DMS79 (cell line): ENCODE measurements at places on chromosomes 5 and 9.

DNA sequence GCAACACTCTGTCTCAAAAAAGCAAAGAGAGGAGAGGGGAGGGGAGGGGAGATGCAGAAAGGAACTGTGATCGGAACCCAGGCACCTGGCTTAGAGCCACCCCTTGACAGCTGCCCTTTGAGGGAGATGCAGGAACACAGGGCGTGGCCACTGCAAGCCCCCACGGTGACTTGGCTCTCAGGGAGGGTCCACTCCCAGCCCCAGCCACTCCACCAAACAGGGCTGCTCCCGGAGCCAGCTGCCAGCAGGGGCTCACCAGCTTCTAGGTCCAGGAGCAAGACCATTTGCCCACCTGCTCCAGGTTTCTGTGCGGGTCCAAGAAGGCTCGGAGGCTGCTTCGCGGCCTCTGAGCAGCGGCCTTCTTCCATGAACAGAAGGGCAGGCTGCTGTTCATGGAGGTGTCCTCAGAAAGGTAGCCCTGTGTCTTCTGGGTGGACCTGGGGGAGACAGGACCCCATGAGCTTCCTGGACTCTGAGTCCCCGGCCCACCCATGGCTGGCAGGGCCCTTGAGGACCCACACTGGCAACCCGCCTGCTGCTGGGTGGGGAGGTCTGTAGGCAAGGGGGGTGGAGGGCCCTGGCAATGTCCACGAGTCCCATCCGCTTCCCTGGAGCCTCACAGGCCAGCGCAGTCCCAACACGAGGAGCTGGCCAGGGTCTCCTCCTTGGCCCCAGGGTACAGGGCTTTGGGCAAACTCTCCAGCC lies 7.9 kb downstream of the C9orf50 start:
- DNase-seq = no peak

GRCh38 chr9:120210274-120210673 lies 369.7 kb downstream of the CDK5RAP2 start:
- no peak for DNase-seq

DNA sequence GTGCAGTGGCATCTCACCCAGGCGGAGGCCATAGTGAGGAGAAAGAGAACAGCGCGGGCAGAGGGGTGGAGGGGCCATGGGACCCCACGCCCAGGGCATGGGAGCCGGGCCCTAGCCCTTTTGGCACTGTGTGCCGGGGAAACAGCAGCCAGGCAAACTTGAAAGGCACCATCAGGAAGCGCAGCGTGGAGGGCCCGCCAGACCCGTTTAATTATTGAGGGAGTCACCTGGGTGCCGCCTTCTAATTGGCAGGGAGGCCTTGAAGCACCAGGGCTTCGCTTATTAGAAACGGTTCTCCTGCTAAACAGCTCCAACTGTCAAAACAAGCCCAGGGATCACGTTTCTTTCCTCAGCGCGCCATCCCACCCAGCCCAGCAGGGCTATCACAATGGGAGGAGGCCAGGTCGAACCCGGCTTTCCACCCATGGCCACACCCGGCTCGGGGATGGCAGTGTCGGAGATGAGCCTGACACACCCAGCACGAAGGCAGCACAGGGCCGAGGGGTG lies 104.6 kb upstream of the SARDH start:
- DNase-seq = no peak

DNA sequence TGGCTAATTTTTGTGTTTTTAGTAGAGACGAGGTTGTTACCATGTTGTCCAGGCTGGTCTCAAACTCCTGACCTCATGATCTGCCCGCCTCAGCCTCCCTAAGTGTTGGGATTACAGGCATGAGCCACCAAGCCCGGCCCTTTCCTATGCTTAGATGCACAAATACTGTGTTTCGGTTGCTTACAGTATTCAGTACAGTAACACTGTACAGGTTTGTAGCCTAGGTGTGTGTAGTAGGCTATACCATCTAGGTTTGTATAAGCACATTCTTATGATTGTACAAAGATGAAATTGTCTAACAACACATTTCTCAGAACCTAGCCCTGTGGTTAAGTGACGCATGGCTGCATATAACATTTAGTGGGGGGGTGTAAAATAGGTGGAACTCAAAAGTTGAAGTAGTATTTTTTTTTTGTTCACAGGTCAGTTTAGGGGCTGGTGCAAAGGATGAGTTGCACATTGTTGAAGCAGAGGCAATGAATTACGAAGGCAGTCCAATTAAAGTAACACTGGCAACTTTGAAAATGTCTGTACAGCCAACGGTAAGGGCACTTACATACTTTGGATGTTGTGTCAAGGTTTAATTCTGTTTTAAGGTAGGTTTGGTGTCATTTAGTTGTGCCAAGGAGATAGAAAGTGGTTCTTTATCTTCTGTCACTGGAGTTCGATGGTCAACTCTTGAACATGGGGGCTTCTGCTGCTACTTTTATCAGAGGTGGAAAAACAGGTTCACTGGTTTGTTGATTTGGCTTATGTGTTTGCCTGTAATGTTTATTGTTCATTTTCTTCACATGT lies 3.4 kb downstream of the NPM1 start:
- DNase-seq = no peak

- no peak for DNase-seq
Measured at GRCh38 chr5:17257705-17258273, 40.4 kb downstream of the BASP1 start.

DNA sequence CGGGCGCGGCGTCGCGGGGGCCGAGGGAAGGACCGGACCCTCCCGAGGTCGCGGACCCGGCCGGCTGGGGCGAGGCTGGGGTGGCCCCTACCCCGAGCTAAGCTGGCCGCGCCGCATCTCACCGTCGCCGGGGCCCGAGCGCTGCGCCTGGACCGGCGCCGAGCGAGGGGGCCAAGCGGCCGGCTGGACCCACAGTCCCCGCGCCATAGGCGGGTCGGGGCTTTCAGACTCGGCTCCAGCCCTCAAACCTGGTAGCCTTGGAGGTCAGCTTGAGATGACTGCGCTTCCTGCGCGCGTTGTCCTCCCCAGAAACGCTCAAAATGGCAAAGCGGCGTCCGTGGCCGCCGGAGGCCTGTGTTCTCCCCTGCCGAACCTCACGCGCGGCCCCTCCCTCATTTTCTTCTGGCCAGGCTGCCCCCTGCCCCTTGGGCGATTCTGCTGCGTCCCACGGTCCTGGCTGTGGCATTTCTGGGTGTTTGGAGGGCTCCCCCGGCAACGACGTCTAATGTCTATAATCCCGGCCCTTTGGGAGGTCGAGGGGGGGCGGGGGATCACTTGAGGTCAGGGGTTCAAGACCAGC lies 8.7 kb upstream of the GRIN1 start:
- DNase-seq = no peak

GRCh38 chr5:163379298-163380155 lies 57.9 kb upstream of the CCNG1 start:
- peak; percentile 3 for DNase-seq

DNA sequence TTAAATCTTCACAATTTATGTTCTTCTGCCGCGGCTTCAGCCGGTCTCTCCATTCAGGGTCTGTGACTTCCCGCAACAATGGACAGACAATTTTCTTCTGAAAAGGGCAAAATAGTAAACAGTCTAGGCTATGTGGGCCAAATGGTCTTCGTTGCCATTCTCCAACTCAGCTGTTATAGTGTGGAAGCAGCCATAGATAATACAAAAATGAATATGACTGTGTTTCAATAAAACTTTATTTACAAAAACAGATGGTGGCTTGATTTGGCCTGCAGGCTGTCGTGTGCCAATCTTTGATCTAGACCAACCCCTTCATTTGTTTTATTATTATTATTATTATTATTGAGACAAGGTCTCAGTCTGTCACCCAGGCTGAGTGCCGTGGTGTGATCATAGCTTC lies 28.1 kb downstream of the ATOX1 start:
- DNase-seq = no peak

DNA sequence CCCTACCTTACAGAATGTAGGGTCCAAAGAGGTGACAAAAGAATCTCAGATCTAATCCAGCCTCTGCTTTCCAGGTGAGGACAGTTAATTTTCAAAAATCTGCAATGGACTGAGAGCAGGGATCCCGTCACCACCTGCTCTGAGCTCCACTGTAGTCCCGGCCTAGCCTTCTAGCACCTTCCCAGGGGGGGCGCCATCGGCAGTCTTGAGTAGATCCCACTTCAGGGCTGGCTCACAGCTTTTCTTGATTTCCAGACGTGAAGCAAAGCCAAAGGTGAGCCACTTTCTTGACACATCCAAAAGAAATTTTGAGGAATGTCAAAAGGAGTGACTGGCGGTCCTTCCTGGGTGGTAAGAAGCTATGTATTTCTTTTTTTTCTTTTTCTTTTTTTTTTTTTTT lies 114.1 kb downstream of the SYK start:
- no peak for DNase-seq

GRCh38 chr5:139946440-139946839 lies 96.7 kb downstream of the NRG2 start:
- no peak for DNase-seq

DNA sequence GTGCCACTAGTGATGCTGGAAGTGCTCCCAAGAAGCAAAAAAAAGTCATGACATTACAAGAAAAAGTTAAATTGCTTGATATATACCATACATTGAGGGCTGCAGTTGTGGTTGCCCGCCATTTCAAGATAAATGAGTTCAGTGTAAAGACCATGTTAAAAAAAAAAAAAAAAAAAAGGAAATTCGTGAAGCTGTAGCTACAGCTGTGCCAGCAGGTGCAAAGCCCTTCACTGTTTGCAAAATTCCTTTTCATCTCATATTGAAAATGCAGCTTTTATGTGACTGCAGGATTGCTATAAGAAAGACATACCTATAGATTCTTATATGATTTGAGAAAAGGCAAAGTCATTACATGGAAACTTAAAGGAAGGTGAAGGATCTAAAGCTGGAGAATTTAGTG lies 179.6 kb upstream of the POU5F2 start:
- DNase-seq = no peak

GRCh38 chr5:151719228-151720000 lies 32.7 kb upstream of the SPARC start:
- no peak for DNase-seq

DNA sequence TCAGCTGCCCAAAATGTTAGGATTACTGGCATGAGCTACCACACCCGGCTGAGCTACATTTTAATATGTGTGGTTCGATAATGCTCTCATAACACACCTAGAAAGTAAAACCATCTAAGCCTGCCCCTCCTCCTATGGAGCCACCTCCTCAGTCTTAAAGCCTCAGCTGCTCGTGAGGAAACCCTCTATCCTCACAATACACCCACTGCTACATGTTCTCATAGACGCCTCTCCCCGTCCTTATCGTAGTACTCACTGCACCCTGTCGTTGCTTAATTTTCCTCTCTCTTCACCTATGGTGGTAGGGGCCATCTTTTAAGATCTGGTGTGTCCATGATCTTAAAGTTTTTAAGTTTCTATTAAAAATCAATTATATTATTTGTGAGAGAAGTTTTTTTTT lies 72.9 kb downstream of the RCL1 start:
- DNase-seq = no peak

GRCh38 chr9:86782831-86783230 lies 164.5 kb downstream of the GAS1 start:
- DNase-seq = no peak

- no peak for DNase-seq
Measured at GRCh38 chr5:135160036-135160675, 126.1 kb upstream of the PITX1 start.

DNA sequence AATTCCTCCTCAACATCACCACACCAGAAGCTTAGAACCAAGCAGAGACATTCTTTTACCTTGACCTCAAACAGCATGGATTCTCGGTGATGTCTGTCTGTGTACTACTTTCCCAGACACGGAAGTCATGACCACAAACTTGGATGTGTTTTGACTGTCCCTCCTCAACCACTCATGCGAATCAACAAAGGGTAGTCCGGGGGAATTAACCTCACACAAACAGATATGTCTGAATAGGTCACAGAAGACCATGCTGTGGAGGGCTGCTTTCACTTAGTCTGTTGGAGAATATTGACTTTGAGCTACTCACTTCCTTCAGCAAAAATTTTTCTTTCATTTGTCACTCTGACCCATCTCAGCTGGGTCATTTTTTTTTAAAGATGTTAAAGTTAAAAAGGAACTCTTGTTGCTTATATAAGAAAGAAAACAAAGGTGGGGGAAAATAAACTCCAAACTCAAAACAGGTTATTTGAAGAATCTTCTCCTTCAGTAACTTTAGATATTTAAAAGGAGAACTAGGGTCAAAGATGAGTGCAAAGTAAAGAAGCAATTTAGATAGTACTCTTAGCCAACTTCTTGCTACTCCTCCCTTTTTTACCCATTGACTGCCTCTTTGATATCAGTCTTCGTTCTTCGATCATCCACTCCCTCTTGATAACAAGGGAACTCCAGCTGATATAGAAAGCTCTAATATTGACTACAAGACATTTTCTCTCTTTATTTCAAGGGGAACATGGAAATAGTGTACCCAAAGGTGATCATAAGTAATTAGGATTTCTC lies 343.4 kb upstream of the CDH6 start:
- DNase-seq = no peak

GRCh38 chr9:97534961-97535594 lies 33.6 kb downstream of the TMOD1 start:
- DNase-seq = no peak

GRCh38 chr5:124289641-124290311 lies 456.7 kb downstream of the ZNF608 start:
- DNase-seq = peak; percentile 79

DNA sequence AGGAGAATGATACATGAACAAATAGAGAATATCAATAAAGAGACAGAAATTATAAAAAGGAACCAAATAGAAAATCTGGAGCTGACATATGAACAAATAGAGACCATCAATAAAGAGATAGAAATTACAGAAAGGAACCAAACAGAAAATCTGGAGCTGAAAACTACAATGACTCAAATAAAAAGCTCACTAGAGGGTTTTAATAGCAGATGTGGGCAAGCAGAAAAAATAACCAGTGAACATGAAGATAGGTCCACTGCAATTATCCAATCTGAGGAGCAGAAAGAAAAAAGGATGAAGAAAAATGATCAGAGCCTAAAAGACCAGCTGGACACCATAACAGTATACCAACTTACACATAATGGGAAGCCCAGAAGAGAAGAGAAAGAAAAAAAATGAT lies 353.7 kb downstream of the ARL15 start:
- no peak for DNase-seq

DNA sequence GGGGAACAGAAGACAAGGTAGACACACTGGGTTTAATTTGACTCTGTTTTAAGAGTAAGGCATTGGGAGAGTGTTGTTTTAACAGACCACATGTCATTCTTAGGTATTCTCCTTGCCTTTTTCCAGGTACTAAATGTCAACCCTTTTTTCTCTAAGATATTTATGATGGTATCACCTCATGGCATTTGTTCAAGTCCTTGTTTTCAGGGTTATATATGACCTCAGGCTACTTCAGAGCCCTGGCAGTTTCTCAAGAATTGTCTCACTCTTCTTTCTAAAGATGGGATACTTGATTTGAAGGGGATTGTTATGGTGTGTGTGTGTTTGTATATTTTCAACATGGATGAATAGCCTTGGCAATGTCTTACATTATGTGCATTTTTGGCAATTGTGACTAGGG lies 131.1 kb upstream of the ACTBL2 start:
- DNase-seq = peak; percentile 22
